ENCODE measurements at places on chromosomes 11 and 22. TPM values are rescaled to one million over a fixed set of nuclear protein-coding genes. Genes with fewer than 3 reads are reported as not detected.

TRIM49 gene
- not detected for total RNA-seq

TLCD5 gene
- 7.0 TPM for total RNA-seq

CDC42EP1 gene
- 7.0 TPM for total RNA-seq

ROBO4 gene
- total RNA-seq = 0.46 TPM

MS4A3 gene
- total RNA-seq = not detected

SCGB1D2 gene
- not detected for total RNA-seq

RAG2 gene
- total RNA-seq = not detected

TRIM48 gene
- total RNA-seq = not detected

P2RX3 gene
- not detected for total RNA-seq

DBX1 gene
- not detected for total RNA-seq

IRAG1 gene
- total RNA-seq = 14.4 TPM

CBX7 gene
- 6.6 TPM for total RNA-seq

CARD18 gene
- total RNA-seq = not detected

B3GAT1 gene
- 0.09 TPM for total RNA-seq

DGKZ gene
- 25.8 TPM for total RNA-seq

C11orf71 gene
- 5.1 TPM for total RNA-seq

SBF2 gene
- total RNA-seq = 41.8 TPM

STK33 gene
- 0.57 TPM for total RNA-seq

SPTBN2 gene
- 0.43 TPM for total RNA-seq

NCAM1 gene
- total RNA-seq = 0.28 TPM

ACER3 gene
- total RNA-seq = 5.7 TPM

PPP2R1B gene
- 29.1 TPM for total RNA-seq

ENTHD1 gene
- total RNA-seq = not detected

MN1 gene
- 0.85 TPM for total RNA-seq

CECR2 gene
- total RNA-seq = under 0.01 TPM

RFPL2 gene
- total RNA-seq = not detected

CTNND1 gene
- total RNA-seq = 86.3 TPM

SMC1B gene
- not detected for total RNA-seq

OR52A1 gene
- not detected for total RNA-seq

OR52N4 gene
- not detected for total RNA-seq

CSNK2A3 gene
- total RNA-seq = 1.1 TPM

ADM2 gene
- total RNA-seq = 2.4 TPM

ANO5 gene
- 0.18 TPM for total RNA-seq

CNGA4 gene
- 0.09 TPM for total RNA-seq

BCO2 gene
- 7.5 TPM for total RNA-seq

HTR3A gene
- not detected for total RNA-seq

VSIG10L2 gene
- total RNA-seq = 0.14 TPM

SGSM1 gene
- 0.09 TPM for total RNA-seq

TEAD1 gene
- total RNA-seq = 75.5 TPM

RGL4 gene
- not detected for total RNA-seq

CCDC88B gene
- total RNA-seq = 1.6 TPM
